ENCODE measurements at places on chromosomes 12 and 14. TPM values are rescaled to one million over a fixed set of nuclear protein-coding genes. Genes with fewer than 3 reads are reported as not detected.

- peak; percentile 49 for DNase-seq
Measured at GRCh38 chr12:107228076-107228475, 134.7 kb upstream of the CRY1 start.

The MED6 gene
- total RNA-seq, result 57.5 TPM

DNA sequence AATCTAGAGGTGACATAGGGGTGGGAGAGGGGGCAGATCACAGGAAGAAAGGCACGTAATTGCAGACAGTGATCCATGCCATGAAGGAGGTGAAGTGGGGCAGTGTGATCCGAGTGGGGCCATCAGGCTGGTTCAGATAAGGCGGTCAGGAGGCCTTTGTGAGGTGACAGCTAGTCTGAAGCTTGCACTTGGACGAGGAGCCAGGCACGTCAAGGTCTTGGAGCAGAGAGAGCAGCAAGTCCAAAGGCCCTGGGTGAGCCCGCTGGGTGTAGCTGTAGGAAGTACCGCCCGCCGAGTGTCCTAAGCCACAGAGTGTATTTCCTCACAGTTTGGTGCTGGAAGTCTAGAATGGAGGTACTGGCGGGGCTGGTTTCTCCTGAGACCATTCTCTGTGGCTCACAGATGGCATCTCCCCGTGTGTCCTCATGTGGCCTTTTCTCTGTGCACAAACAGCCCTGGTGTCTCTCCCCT is 23.6 kb downstream of the RHOF start:
- no peak for DNase-seq

GRCh38 chr12:11761869-11762567 is 112.5 kb downstream of the ETV6 start:
- no peak for DNase-seq

The KCNMB4 gene
- total RNA-seq, result 8.5 TPM

DNA sequence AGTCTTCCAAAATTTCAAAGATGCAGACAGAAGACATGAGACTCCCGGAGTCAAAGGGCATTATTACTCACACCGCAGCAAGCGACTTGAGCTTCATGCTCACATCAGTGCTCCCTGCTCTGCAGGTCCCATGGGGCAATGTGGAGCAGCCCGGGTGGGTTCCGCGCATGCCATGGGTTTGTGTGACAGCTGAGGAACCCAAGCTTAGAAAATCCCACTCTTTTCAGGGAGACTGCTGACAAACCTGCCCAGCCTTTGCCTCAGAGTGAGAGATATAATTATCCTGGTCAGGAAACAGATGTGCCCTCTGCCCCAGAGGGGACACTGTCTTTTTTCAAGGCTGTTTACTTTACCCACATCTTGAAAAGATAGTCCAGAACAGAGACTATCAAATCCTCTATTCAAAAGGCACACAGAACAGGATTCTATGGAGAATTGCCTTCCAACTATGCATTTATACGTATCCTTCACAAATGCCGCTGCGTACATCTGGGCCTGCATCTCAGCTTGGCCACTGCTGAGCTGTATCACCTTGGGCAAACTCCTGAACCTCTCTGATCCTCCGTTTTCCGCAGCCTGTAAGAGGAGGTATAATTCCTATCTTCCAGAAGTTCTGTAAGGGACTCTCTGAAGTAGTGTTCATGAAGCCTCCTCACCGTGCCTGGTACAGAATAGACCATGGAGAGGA is 16.0 kb downstream of the C14orf132 start:
- no peak for DNase-seq

The DNAJC22 gene
- total RNA-seq, result 0.39 TPM

- no peak for DNase-seq
Measured at GRCh38 chr12:21942377-21942703, 1.1 kb upstream of the ABCC9 start.

GRCh38 chr14:24986206-24986893 is 63.6 kb downstream of the STXBP6 start:
- DNase-seq, result no peak
